ENCODE measurements at places on chromosomes 16 and 17.

- DNase-seq, result no peak
Measured at GRCh38 chr17:4247361-4247970, 16.3 kb downstream of the ANKFY1 start.

GRCh38 chr17:70344386-70345060, 175.2 kb downstream of the KCNJ2 start:
- no peak for DNase-seq

DNA sequence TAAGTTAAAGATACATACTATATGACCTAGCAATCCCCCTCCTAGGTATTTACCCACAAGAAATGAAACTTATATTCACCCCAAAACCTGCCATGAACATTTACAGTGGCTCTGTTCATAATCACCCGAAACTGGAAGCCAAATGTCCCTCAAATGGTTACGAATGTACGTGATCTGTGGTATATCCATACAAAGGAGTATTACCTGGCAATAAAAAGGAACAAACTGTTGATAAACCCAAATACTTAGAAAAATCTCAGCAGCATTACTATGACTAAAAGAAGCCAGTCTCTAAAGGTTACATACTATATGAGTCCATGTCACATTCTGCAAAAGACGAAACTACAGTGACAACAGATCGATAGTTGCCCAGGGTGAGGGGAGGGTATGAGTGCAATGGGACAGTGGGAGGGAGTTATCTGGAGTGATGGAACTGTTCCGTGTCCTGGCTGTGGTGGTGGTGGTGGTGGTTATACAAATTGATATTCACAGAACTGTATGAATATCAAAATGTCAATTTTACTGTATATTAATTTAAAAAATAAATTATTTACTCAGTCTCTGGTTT, 9.4 kb downstream of the ZNF652 start:
- DNase-seq, result no peak

DNA sequence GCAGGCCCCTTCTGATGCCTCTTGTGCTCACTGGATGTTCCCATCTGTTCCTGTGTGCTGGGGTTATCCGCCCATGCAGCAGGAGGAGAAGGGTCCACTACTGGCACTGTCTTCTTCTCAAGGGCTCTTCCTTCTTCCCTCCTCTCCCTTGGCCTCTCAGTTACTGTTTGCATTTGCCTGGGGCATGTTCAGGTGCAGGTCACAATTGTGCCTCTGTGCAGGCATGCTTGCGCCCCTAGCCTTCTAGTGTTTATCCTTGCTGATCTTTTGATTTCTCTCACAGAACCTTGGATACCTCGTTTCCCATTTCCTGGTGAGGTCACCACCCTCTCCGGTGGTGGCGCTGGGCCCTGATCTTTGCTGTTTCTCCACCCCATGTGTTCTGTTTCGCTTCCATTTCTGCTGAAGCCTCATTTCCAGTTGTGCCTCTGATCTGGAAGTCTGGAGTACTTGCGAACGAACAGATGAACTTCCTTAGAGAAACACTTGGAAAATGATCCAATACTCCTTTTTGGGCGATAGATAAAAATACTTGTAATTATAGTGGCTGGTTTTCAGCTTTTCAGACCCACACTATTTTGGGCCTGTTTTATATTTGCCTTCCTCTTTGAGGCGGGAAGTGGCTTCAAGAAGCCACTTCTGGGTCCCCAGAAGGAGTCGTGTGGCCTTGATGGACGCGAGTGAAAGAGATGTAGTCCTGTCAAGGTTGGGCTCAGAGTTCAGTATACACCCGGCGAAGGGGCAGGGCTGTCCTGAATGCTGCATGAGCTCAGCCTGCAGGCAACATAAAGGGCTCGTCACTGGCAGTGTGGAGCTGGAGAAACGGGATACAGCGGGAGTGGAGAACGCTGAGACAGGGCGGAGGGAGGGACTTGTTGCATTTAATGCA, 312.9 kb downstream of the SNX29 start:
- no peak for DNase-seq

DNA sequence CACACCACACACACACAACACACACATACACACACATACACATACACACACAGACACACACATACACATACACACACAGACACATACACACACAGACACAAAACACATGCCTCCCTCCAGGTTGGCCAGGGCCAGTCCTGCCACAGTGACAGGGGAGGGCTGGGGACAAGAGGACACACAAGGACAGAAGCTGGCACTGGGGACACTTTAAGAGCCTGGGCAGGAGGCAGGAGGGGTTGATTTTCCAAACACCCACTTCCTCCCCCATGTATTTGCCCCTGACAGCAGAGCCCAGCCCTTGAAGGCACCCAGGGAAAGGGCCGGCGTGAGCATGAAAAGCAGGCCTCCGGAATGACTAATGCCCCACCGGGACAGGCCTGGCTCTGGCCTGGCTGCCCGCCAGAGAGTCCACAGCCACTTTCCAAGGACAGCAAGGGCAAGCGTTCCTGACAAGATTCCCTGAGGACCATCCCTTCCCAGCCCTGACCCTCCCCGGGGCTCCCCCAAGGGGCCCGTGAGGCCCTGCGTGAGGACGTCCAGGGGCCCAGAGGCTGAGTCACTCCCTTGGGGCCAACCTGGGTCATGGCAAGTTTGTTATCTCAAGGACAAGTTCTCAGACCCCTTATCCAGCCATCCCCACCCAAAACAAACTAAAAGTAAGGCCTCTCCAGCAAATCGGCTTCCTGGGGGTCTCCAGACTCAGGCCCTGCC, 235.6 kb downstream of the ZNF423 start:
- DNase-seq, result peak; percentile 94
